ENCODE measurements at places on chromosomes 2 and 18.

DNA sequence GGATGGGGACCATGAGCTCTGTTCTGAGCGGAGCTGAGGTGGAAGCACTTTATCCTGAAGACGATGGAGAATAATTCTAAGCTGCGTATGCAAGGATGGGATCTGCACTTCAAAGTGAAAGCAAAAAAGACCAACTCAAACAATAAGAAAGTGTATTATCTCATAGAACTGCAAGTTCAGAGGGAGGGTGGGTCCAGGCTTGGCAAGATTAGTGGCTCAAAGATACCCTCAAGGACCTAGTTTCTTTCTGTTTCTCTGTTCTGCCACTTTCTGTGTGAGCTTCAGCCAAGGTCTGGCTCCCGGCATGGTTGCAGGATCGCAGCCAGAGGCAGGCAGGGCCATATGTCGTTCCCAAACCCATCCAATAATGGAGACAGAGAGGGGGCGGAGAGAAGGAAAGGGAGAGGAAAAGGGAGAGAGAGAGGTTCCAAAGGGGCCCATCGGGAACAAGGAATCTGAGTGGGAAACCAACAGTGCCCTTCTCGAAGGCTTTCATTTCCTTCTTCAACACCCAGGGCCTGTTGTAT is 169.2 kb upstream of the NCK2 start:
- no peak for DNase-seq

- no peak for DNase-seq
These were observed 465.0 kb upstream of the SOX11 start for GRCh38 chr2:5227062-5227699.

DNA sequence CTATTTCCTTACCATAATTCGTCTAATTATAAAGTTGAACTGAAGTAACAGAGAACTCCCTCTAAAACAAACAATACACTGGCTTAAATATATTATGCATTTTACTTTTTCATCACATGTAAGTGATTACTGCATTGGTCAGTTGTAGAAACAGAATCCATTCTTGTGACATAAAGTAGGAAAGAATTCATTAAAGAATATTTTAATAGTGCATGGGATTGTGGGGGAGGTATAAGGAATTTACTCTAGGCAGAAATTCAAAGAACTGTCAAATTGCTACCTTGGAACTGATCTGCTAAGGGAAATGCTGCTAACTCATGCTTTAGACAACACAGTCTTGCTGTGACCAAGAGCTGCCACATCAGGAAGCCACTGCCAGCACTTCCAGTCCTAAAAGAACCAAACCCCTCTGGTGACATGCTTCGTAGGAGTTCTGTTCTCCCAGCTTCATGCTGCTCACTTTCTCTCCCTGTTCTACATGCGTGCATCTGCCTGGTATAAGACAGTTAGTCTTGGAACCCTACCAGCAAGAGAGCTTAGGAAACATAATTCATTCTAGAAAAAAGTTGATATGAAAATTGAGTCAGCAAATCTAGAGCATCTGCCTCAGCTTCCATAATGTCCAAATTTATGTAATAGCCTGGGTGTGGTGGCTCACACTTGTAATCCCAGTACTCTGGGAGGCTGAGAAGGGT is 1137.6 kb upstream of the NXPH2 start:
- no peak for DNase-seq

- no peak for DNase-seq
These were observed 369.0 kb upstream of the KCNJ3 start for GRCh38 chr2:154329510-154329909.

GRCh38 chr18:2406544-2406943 is 164.8 kb downstream of the METTL4 start:
- peak; percentile 57 for DNase-seq

DNA sequence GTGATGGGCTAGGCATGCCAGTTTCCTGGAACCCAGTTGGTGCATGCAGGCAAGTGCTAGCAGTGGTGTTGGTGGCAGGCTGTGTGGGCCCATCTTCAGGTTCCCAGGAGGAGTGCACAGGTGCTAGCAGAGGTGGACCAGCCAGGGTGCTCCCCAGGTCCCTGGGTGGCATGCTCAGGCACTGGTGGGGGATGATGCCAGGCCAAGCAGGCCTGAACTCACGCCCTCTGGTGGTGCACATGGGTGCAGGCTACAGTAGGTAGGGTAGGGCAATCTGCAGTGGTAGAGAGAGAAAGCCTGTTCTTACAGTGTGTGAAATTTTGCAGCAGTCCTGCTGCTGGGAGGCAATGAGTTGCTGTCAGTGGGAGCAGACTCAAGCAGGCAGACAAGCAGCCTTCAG is 1651.8 kb downstream of the DPP10 start:
- no peak for DNase-seq

DNA sequence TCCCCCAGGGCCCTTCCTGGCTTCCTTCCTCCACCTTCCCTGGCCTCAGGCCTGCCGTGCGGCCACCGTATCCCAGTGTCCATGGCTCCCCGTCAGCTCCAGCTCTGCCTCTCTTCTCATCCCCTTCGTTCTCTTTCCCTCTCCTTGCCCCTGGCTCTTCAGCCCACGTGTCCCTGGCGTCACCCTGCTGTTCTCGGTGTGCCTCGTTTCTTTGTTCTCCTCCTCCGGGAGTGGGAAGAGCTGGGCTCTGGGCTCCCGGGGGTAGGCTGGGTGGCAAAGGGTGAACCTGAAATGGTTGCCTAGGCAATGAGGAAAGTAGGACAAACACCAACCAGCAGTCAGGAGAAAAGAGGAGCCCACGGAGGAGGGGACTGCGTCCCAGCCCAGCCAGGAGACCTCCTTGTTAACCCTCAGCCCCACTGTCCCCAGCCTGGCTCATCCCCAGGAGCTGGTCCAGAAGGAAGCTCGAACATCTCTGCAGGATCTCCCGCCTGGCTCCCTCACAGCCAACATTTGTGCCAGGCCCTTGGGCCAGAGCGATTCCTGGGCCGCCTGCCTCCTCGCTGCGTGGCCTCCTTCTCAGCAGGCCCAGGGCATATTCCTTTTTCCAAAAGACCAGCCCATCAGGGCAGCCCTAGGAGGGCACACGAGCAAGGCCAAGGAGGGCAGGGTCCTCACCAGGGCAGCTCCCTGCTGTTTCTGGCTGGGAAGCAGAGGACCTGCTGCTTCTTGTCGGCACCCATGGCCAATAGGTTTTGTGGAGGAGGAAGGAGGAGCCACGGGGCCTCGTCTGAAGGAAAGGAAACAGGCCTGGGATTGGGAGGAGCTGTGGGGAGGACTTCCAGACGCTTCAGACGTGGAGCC is 30.9 kb upstream of the DNMT3A start:
- DNase-seq = no peak

GRCh38 chr18:6249788-6250187 is 164.9 kb downstream of the L3MBTL4 start:
- DNase-seq = no peak

DNA sequence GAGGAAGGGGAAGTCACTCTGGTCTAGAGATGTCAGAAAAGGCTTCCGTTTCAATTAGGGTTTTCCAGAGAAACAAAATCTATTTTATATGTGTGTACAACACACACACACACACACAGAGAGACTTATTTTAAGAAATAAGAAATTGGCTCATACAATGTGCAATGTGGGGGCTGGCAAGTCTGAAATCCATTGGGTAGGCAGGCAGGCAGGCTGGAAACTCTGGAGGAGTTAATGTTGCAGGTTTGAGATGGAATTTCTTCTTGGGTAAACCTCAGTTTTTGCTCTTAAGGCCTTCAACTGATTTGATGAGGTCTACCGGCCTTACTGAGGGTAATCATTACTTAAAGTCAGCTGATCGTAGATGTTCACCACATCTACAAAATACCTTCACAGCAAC is 62.6 kb downstream of the MDH1 start:
- DNase-seq = no peak

DNA sequence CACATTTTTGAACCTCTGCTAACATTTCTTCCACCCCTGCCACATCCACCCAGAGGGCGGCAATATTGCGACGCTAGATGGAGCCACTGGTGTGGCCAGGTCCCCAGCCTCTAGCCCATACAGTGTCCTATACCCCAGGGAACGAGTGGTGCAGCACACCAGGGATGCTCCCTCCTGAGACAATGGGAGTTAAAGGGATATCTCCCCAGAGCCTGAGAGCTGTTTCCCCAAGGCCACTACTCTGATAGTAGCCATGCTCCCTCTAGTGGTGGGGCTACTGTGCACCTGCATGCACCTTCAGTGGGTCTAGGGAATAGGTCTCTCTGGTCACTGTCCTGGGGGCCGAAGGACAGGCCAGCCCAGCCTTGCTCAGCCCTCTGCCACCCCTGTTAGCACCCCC is 336.4 kb upstream of the FSHR start:
- DNase-seq = no peak

DNA sequence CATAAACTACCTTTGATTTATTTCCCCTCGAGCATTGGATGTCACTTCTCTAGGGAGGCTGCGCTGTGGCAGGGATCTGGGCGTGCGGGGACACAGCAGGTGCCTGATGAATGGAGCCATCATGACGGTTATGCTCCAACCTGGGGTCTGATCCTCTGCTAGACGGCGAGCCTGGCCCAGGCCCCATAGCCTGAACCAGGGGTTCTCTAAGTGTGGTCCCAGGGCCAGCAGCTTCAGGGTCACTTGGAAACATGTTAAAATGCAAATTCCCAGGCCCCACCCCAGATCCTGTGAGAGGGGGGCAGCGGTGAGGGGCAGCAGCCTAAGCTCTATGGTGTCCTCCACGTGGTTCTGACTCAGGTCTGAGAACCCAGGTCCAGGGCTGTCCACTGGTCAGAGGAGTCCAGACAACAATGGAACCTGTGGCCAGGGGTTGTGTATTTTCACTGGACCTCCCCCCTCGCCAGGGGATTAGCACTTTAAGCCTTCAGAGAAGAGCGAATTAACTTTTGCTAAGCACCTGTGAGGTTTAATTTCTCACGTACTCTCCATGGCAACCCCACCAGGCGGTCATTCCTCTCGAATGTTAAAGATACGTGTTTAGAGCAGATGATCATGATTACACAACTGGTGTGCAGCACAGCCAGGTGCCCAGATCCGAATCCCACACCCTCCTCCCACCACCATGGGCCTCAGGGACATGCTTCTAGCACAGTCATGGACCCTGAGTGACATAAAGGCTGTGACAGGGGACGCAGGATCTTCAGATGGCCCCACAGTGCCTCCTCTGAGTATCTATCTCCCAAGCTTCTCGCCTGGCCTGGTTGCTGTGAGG is 1.6 kb upstream of the ARHGEF4 start:
- no peak for DNase-seq

DNA sequence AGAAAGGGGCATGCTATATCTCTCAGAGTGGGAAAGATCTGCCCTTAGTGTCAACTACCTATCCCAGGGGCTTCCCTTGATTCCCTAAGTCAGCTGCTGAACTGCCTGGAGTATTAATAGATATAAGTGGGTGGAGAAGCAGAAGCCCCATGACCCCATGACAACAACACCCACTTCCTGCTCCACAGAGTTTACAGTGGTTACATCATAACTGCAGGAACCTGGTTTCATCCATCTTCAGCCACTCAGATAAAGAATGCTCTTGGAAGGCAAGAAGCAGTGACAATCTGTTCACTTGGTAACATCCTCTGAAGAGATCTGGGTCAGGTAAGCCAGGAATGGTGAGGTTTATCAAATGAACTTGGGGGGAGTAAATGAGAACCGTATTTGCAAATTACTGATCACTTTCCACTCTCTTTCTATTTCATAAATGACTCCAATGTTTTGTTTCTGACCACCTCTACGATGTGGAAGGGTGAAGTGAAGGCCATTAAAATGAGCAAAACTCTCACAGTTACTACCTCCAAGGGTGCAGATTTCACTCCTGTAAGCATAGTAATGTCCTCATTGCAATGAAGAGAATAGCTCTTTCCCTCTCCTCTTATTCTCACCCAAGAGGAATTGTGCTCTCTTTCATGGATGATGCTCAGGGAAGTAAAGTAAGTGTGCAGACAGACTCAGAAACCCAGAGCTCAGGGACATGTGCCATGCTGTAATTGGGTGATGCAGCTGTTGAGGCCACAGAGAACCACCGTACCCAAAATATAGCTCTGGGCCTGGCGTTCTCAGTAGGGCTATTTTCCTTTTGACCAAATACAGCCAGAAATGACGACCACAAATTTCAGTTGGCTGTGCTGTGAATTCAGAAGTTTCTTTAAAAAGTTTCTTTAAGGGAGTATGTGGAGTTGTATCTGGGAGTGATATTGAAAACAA is 192.8 kb upstream of the APCDD1 start:
- no peak for DNase-seq

DNA sequence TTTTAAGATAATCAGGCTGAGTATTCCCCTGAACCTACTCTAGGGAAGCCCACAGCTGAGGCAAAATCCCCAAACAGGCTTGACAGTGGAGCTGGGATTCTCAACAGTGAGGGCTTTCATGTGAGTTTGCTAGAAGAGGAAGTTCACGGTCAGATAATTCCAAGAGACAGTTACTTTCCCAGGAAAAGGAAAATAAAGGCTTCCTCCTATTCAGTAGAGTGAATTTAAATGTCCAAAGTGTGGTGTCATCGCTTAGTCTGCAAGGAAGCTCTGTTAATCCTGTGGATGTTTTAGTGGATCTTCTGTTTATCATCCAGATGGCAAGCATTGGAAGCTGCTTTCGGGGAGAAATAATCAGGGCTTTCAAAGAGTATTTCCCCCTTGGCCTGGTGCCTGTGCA is 119.8 kb downstream of the RPIA start:
- no peak for DNase-seq

- no peak for DNase-seq
These were observed 11.1 kb upstream of the SLC4A10 start for GRCh38 chr2:161613161-161613560.
